ENCODE measurements at places on chromosomes 7 and 10. TPM values are rescaled to one million over a fixed set of nuclear protein-coding genes. Genes with fewer than 3 reads are reported as not detected.

Gene ASAH2
- total RNA-seq: 4.9 TPM

Gene NUDCD3
- total RNA-seq: 101 TPM

Gene IFIT1
- 45.8 TPM for total RNA-seq

Gene ACHE
- not detected for total RNA-seq

Gene SLC18A3
- not detected for total RNA-seq

Gene ARPC1B
- 388 TPM for total RNA-seq

Gene CNPY1
- total RNA-seq: not detected

Gene EPO
- not detected for total RNA-seq

Gene NUTM2A
- total RNA-seq: 0.49 TPM

Gene ITIH5
- not detected for total RNA-seq

Gene CNTNAP2
- not detected for total RNA-seq

Gene MUC3A
- not detected for total RNA-seq

Gene GIMAP1
- total RNA-seq: 6.8 TPM

All from activated CD8-positive, alpha-beta memory T cell treated with anti-CD3 and anti-CD28 coated beads, Interleukin-2, amount 10 ng/mL, durations not matched to agents 7 days and 5 days (primary cell).